ENCODE measurements at places on chromosomes 6 and 20.

- DNase-seq: no peak
Measured at GRCh38 chr6:169070506-169071176, 183.0 kb downstream of the THBS2 start.

- no peak for DNase-seq
Measured at GRCh38 chr6:42339991-42340401, 111.7 kb downstream of the TRERF1 start.

DNA sequence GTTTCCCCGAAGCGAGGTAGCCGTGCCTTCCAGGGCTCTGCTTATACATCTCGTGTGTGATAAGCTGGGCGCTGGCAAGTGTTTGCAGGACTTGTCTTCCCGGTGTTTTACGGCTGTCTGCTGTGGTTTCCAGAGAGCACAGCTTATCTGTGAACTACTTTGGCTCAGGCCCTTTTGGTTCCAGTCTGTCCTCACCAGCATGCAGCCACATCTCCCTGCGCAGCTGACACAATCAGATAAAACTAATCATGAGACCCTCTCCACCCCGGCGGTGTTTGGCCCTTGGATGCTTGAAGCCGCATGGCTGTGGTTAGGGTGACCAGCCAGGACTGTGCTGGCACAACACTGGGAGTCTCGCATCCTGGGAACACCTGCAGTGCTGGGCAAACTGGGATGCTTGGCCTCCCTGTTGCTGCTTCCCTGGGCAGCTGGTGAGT, 241.8 kb upstream of the FOXQ1 start:
- DNase-seq: peak; percentile 8

DNA sequence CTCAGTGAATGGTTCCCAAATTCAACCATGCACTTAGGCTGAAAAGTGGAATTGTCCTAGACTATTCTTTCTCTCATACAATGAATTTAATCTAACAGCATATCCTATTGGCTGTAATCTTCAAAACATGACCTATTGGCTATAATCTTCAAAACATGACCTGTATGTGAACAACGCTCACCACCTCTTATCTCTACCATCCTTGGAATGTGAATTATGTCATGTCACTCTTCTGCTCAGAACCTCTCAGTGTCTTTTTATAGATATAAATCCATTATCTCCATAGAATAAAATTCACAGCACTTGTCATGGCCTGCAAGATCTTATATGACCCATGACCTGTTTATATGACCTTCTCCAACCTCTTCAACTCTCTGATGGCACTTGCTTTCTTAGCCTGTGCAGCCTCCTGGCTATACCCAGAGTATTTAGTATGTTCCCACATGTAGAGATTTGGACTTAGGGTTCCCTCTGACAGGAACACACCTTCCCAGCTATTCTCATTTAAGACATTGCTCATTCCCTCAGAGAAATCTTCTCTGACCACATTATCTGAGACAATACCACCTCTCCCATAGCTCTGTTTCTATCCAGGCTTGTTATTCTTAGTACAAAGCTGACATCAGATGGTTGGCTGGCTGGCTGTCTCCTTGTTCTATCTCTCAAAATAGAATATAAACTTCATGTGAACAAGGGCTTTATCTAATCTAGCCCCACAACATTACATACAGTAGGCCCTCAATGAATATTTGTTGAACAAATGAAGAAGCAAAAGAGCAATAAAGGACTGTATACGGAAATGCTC, 275.0 kb upstream of the PREP start:
- DNase-seq: no peak

DNA sequence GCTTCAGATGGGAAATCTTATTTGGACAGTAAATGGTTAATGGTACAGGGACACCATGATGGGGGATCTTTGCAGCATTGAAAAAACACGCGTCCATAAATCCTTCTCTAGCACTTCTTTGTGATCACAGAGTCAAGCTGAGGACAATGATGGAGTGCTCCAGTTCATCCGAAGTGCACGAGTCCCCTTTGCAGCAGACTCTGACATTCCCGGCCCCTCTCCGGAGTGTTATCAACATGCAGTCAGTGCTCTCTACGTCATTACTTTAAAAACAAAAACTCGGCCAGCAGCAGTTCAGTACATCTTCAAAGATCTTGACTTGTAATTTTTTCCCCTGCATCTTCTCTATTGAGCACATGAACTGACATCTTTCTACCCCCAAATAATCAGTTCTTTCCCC, 185.5 kb upstream of the AKAP12 start:
- no peak for DNase-seq

- DNase-seq: no peak
Measured at GRCh38 chr6:109383438-109383940, 1.2 kb upstream of the CD164 start.

DNA sequence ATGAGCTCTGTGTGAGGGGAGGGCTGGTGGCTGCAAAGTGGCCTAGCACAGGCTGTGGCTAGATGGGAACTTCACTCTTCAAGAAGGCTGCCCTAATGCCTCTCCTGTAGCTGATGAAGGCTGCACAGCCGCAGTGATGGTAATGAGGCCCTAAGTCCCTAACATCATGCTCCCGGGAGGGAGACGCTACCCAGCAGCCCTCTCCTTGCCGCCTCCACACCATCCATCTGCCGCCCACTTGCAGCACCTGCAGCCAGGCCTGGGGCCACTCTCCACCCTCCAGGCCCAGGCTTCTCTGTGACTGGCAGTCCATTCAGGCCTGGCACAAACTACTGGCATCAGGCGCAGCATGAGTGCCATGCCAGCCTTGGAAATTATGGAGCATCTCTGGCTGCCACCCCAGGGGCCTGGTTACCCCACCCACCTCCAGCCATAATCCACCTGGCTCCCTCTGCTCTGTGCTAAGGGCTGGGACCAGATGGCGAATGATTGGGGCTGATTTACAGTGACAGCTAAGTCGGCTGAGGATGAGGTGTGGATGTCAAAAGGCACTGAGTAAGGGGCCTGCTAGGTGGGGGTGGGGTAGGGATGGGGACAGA, 284.2 kb downstream of the LRFN2 start:
- DNase-seq: no peak

- no peak for DNase-seq
Measured at GRCh38 chr6:2369606-2370005, 124.2 kb upstream of the GMDS start.

DNA sequence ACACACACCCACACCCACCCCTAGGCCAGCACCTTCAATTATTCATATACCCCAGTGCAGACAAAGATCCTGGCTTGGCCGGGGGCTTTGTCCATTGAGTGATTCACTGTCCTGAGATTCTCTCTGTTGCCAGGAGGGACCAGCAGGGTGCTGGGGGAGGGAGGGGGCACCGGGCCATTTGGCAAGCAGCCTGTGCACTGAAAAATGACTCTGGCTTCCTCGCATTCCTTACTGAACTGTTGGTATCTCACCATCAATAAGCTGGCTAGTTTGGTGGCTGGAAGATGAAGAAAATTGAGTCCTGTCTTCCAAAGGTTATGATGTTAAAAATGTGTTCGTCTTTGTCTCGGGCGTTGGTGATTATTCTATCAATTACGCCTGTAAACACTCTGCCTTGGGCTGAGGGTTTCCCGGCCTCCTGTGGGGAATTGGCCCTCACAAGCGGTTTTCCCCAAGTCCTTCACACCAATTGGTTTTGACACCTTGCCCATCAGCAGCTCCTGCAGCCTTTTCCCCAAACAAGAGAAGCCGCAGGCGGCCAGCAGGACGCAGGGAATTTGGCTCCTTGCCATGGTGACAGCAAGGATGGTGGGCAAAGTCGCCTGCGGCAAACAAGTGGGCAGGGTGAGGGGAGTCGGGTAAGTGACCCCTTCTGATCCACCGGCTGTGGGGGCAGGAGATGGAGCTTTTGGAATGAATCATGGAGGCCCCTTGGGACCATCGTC, 4.9 kb downstream of the VSTM2L start:
- no peak for DNase-seq

- no peak for DNase-seq
Measured at GRCh38 chr6:111087871-111088667, 766 bp downstream of the SLC16A10 start.

DNA sequence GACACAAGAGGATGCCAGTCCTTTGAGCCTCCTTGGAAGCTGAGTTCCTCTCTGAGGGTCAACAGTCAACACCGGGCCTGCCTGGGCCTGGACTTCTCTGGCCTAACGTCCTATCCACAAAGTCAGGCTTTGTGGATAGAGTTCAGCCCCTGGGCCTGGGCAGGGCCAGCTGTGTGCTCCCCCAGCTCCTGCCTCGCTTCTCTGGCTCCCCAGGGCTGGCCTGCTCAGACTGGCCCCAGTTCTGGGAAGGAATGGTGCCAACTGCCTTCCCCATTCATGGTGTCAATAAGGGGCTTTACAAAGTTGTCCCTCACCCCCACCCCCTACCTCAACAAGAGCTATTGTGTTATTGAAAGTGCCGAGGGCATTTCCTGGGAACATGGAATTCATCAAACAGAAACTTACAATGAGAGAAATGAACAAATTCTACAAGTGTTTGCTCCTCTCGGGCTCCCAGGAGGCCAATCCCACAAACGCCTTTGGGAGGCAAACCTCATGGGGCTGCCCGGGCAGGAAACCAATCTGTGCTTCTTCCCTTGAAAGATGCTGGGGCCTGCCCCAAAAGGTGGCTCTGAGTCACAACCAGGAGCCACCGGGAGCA, 26.5 kb upstream of the PPP1R14C start:
- no peak for DNase-seq

- DNase-seq: no peak
Measured at GRCh38 chr6:74651948-74652842, 553.7 kb downstream of the COL12A1 start.

DNA sequence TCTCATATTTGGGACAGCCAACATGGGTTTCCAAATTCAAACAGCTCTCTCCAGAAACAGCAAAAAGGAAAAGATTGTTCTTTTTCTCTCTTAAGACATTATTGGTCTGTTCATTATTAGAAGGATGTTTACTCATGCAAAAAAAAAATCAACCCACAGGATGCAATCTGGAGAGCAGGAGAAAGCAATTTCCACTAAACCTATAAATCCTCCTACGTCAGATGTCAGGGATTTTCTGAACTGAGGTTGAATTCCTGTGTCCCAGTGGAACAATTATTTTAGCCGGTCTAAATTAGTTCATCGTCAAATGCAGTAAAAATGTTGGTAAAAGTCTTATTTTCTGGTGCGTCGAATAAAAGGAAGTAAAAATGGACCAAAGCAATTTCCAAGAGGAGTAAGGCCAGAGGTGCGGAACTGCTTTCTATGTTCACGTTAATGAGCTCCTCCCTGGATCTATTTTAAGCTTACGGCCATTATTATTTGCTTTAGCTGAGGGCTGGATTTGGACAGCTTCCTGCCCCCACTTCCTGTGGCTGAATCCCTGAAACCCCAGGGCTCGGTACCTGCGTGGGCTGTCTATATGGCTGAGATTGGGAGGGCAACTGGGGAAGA, at the start of gene GABRR1:
GABRR1 (minus strand) TSS at position 60 of the 612 bp plus-strand sequence; CDS start at position 24, 36 bp downstream.
- DNase-seq: no peak

DNA sequence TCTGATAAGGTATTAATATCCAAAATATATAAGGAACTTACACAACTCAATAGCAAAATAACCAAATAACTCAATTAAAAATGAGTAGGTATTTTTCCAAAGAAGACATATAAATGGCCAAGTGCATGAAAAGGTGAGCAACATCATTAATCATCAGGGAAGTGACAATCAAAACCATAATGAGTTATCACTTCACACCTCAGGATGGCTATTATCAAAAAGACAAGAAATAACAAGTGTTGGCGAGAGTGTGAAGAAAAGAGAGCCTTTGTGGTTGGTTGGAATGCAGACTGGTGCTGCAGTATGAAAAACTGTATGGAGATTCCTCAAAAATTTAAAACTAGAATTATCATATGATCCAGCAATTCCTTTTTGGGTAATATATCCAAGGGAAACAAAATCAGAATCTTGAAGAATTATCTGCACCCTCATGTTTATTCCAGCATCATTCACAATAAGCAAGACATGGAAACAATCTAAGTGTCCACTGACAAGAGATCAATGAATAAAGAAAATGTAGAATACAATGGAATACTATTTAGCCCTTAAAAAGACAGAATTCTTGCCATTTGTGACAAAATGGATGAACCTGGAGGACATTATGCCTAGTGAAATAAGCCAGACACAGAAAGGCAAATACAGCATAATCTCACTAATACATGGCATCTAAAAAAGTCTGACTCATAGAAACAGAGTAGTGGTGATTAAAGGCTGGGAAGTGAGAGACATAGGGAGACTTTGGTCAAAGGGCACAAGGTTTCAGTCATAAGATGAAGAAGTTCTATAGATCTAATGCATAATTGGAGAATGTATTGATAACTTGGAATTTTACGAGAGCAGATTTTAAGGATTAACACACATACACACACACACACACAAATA, 175.6 kb downstream of the FOXA2 start:
- DNase-seq: no peak

DNA sequence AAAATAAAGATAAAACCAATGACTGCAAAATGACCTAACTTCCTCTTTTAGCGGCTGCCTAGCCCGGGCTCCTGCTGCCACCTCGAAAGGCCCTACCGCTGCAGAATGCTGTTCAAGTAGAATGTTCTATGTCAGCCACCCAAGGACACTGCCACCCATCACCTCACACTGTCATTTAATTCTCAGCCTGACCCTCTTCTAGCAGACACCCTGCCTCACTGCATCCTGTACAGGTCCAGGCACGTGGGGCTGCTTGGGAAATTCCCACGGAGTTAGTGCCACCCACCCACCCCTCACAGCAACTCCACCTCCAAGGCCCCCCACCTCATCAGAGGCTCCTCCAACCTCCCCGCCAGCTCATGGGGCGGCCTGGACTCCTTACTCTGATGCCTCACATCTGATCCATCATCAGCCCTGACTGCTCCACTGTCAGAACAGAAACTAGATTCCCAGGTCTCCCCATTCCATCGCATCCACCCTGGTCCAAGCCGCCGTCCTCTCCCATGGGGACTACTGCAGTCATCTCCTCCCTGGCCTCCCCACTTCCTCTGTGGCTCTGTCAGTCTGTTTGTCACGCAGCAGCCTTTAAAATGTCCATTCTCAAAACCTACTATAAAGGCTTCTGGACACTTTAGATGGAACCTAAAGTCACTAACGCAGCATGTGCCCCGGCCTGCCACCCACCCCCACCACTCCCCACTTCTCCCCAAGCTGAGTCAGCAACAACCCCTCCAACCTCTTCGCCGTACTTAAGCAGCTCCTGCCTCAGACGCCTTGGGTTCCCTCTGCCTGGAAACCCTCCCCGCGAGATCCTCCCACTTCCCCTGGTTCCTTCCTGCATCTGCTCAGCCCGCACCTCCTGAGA, 17.0 kb downstream of the NFATC2 start:
- no peak for DNase-seq

- no peak for DNase-seq
Measured at GRCh38 chr6:163750431-163751031, 336.0 kb downstream of the QKI start.

DNA sequence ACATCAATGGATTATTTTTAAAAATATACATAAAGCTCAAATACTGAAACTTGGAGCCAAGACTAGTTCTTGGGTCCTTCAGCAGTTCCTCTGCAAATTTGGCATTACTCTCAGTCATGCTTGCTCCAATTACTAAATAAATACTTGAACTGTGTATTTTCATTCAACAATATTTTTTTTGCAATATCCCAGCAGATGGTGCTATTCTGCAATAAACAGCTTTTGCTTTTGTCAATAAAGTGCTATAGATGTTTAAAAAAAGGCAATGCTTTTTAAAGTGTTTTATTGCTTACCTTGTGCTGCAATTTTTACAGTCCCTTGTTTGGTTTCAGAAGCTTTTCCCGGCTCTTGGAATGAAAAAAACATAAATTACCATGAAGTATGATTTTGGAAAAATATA, 243.4 kb downstream of the TRDN start:
- no peak for DNase-seq

Measured in hematopoietic multipotent progenitor cell treated with erythropoietin and hydrocortisone succinate and interleukin-3 and kit ligand, for 17 days (in vitro differentiated cells).